ENCODE measurements at places on chromosomes 7 and 10.
A peak's percentile ranks its signal among the peaks of the same experiment; 100 is the strongest.

DNA sequence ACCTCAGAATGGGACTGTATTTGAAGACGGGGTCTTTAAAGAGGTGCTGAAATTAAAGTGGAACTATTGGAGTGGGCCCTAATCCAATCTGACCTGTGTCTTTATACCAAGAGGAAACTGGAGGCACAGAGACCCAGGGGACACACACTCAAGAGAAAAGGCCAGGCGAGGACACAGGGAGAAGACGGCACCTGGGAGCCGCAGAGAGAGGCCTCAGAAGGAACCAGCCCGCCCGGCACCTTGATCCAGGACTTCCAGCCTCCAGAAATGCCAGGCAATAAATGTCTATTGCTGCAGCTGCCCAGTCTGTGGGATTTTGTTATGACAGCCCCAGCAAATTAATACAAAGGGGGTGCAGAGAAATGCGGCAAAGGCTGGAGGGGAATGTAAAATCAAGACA is 10.5 kb downstream of the CARD11 start:
- DNase-seq: no peak

DNA sequence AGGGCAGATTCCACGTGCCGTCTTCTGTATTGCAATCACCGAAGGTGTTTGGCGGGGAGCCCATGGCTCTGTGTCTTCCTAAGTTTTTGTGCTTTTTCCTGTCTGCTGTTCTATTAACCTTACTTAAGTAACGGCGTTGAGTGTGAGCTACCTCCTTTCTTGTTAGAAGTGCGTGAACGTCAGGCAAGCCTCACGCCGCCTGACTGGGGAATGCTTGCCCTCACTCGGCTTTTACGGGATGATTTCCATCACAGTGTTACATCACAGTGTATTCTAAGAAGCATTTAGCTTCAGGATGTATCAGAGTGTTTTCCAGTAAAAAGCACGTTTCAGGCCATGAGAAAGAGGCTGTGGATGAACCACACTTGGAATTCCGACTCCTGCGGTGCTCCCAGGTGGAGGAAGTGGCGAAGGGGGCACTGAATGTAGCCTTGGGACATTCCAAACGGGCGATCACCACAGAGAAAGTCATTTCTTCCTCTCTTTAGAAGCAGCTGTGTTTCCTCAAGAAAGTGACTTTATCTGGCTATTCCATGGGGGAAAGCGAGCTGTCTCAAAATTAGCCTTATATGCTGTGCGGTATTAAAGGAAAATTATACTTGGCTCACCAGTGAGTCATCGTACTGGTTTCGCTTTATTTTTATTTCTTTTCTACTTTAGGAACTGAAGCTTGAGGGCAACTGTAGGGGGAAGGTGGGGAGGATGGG is 290.7 kb downstream of the KLF6 start:
- no peak for DNase-seq

- DNase-seq: no peak
Observed at GRCh38 chr10:6049031-6049400, 13.2 kb downstream of the IL2RA start.

DNA sequence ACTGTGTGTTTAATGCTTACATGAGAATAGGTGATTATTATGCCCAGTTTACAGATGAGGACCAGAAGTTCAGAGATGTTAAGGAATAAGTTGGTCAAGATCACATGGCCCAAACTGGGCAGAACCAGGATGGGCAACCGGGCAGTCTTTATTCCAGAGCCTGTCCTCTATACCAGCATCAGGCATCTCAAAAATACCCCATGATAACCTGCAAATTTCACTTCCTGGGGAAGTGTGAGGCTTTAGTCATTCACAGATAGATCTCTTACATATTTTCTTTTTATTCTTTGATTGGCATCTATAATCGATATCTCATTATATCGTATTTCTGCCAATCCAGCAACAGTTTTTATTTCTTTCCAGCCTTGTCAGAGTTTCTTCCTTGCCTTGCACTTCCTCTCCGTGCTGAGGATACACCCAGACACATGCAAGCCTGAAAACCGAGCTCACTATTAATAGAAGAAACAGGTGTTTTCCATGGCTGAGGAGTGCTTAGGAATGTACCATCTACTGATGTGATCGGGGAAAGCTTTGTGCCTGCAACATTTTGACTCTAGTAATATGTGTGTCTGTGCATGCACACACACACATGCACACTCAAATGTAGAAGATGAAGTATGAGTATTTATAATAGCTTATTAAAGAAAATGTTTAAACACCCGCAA is 82.4 kb downstream of the CREM start:
- DNase-seq: no peak

DNA sequence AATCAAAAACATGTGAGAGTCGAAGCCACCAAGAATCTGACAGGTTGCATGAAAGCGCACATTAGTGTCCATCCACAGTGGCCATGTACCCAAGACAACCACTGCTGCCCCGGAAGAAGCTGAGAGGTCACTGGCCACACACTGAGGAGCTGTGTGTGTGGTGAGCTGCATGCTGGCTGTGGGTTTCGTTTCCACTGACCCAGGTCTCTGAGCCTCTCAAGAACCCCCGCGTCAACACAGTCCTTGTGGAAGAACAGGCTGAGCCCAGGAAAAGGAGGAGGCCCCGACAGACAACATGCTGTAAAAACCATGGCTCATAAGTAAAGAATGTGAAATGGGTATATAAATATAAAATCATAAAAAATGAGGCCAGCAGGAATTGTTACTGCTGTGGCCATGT is 8.2 kb downstream of the VIPR2 start:
- DNase-seq: no peak

- DNase-seq: no peak
Observed at GRCh38 chr7:77415476-77415822, 700 bp downstream of the GSAP start.

- peak; percentile 84 for DNase-seq
Observed at GRCh38 chr10:43362191-43362839, 9.1 kb upstream of the FXYD4 start.

GRCh38 chr7:19097165-19098055 is 20.0 kb downstream of the TWIST1 start:
- DNase-seq: no peak

DNA sequence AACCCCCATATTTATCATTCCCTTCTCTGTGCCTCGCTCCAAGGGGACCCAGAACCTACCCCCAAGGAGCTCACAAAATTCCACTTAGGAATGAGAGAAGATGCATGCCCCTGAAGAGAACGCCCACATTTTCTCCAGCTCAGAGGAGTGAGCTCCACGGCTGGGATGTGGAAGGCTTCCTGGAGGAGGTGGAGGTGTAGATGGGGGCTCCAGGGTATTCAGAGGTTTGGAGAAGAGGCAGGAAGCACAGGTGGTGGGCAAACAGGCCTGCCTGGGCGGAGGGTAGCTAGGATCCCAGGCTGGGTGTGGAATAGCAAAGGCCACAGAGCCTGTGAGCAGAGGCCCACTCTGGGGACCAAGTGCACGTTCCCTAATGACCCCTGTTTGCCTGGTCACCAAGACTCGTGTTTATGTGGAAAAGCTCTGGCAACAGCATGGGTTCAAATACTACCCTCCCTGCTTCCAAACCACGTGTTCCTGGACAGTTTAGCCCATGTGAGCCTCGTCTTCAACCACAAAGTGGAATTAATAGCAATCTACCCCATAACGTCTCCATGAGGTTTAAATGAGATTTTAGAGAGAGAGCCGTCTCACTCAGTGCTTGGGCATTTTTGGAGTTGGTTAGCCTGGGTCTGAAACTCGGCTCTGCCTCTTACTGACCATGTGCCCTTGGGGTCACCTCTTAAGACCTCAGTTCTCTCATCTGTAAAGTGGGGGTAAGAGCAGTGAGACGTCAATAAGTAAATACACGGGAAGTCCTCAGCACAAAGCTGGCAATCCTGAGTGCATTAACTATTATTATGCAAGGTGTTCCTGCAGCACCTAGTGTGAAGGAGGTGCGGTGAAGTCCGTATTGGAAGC is 24.7 kb downstream of the UNC5B start:
- DNase-seq: no peak

- no peak for DNase-seq
Observed at GRCh38 chr7:23298141-23298881, 828 bp upstream of the MALSU1 start.

DNA sequence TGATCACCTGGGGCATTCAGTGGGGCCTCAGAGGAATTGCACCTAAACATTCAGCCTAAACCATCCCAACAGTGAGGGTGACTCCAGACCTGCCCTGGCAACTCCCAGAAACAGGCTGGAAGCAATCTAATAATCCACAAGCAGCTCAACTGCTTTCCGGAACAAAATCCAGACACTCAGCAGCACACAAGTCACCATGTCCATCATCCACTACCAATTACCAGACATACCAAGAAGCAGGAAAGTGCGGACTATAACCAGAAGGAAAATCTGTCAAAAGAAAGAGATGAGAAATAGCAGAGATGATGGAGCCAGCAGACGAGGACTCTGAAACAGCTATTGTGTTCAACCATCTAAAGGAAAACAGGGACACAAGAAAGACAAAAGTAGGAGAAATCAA is 342.6 kb upstream of the ZMIZ1 start:
- no peak for DNase-seq

- DNase-seq: no peak
Observed at GRCh38 chr7:21565614-21566013, 22.8 kb downstream of the DNAH11 start.

DNA sequence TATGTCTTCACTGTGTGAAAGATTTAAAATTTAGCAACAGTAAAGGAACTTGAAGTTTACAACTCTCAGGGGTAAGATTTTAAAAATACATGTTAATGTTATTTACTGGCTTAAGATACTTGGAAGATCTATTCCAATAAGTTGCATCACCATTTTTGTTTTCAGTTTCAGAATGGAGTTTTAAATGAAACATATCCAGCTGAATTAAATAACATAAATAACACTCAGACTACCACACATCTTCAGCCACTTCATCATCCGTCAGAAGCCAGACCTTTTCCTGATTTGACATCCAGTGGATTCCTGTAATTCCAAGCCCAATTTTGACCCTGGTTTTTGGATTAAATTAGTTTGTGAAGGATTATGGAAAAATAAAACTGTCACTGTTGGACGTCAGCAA is 44.3 kb downstream of the AHR start:
- DNase-seq: no peak

DNA sequence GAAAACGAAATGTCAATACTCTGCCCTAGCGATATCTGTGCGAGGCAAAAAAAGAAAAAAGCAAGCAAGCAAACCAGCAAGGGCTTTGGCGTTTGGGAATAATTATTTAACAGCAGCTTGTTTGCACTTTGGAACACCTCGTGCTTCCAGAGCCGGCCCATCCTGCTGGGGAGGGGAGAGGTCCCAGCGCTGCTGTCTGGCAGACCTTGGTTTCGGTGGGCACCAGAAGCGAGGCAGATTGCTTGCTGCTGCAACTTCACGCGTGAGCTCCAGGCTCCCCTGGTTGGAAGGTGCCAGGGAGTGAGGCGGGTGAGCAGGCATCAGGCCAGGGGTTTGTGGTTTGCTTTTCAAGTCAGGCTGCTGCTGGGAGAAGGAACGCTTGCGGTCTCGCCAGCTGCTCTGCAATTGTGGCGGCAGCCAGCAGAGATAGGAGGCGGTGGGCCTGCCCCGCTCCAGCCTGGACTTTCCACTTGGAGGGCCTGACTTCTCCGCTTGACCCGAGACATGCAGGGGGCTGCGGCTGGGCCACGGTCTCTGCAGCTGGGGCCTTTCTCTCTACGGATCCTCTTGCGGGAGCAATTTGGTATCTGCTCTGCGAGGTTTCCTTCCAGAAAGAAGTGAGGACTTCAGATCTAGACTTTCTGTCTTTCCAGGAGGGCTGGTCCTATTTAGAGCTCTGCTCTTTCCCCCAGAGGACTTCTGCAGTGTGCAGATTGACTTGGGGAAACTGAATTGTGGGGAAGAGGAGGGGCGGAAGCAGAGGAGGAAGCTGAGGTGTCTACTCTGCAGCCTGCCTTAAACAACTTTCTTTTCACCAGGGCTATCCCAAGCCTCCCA is 131.4 kb downstream of the PRPF18 start:
- no peak for DNase-seq

- no peak for DNase-seq
Observed at GRCh38 chr7:46685051-46685450, 764.0 kb upstream of the IGFBP3 start.

DNA sequence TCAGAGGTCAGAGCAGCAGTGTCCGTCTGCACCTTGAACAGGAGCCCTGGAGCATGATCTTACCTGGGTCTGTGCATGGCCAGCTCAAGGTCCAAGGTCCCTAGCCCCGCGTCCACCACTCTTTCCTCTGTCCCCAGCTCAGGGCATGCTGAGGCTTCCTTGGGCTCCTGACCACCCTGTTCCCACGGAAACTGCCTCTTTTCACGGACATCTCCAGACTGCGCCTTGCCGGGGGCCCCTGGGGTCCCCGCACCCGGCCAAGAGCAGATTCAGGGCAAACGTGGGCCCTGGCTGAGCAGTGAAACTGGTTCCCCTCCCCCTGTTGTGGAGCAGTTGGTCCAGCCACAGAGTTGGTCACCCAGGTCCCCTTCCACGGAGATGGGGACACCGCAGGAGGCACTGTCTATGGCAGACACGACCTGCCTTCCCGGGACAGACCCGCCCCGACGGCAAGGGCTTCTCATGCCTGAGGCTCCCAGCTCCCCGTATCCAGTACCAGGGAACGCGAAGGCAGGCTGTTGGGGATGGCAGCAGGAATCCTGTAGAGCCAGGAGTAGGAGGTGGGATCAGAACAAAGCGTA is 217.4 kb upstream of the PPP2R2D start:
- no peak for DNase-seq

GRCh38 chr7:77991656-77992055 is 193.1 kb downstream of the PHTF2 start:
- no peak for DNase-seq

- DNase-seq: no peak
Observed at GRCh38 chr10:49282306-49282705, 16.7 kb upstream of the C10orf71 start.

- DNase-seq: no peak
Observed at GRCh38 chr7:40874756-40875155, 740.0 kb downstream of the SUGCT start.

GRCh38 chr7:132030086-132030568 is 473.7 kb upstream of the PODXL start:
- no peak for DNase-seq

GRCh38 chr7:17952387-17952786 is 12.1 kb upstream of the SNX13 start:
- no peak for DNase-seq

DNA sequence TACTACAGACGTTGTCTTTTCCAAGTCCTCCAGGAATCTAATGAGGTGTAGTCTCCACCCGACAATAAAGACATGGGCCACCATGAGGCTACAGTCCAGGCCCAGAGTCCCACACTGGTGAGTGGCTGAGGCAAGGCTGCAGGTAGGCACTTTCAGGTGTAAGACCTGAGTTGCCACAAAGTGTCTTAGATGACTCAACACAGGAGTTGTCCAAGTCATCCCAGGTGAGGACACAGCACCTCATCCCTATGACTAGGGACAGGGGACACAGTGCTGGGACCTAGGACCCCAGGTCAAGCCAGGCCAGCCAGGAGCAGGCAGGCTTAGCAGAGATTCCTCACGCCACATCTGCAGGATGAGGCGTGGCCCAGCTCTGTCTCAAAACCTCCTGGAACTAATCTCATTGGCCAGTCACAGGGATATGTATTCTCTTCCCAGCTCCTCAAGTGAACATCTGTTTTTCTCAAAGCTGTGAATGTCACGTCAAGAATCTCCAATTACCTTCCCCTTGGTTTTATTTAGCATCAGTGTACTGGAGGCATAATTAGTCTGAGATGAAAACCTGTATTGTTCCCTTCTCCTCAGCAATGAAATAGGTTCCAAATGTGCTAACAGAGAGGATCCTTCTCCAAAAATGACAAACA is 254.6 kb downstream of the GRID1 start:
- no peak for DNase-seq

- DNase-seq: no peak
Observed at GRCh38 chr7:13920053-13920697, 69.3 kb downstream of the ETV1 start.
